Panc1 (cell line): ENCODE measurements at places on chromosomes 7 and 10. TPM values are rescaled to one million over a fixed set of nuclear protein-coding genes. Genes with fewer than 3 reads are reported as not detected.

The MALRD1 gene
- total RNA-seq = not detected

GRCh38 chr10:124075231-124075955, 18.0 kb downstream of the CHST15 start:
- no peak overlapping the region for H3K4me3 ChIP-seq
- H3K4me1 ChIP-seq = 0 out of 2 replicates have a peak, but pooled peaks cover 4% of the 10 kb centered on the region
- no peak overlapping the region for H3K27ac ChIP-seq
- DNase-seq = no peak
- H3K36me3 ChIP-seq = no peaks in the 10 kb centered on the region

- no peaks in the 10 kb centered on the region for H3K36me3 ChIP-seq
- H3K27me3 ChIP-seq = peaks cover 2% of the 10 kb centered on the region; the same call in 1 of the 2 replicates
Observed at GRCh38 chr7:7476381-7476780, 59.3 kb downstream of the COL28A1 start.

- H3K27me3 ChIP-seq = no peaks in the 10 kb centered on the region
- no peak overlapping the region for H3K4me3 ChIP-seq
- no peaks in the 10 kb centered on the region for H3K36me3 ChIP-seq
- H3K4me1 ChIP-seq = peaks cover 16% of the 10 kb centered on the region
- DNase-seq = no peak
Observed at GRCh38 chr10:79116801-79117723, 48.3 kb downstream of the ZMIZ1 start.

GRCh38 chr10:62727934-62728333, 76.6 kb upstream of the ADO start:
- no peak overlapping the region for H3K27ac ChIP-seq
- H3K36me3 ChIP-seq = no peaks in the 10 kb centered on the region
- no peak overlapping the region for H3K4me3 ChIP-seq
- peaks cover 40% of the 10 kb centered on the region for H3K27me3 ChIP-seq
- DNase-seq = no peak

DNA sequence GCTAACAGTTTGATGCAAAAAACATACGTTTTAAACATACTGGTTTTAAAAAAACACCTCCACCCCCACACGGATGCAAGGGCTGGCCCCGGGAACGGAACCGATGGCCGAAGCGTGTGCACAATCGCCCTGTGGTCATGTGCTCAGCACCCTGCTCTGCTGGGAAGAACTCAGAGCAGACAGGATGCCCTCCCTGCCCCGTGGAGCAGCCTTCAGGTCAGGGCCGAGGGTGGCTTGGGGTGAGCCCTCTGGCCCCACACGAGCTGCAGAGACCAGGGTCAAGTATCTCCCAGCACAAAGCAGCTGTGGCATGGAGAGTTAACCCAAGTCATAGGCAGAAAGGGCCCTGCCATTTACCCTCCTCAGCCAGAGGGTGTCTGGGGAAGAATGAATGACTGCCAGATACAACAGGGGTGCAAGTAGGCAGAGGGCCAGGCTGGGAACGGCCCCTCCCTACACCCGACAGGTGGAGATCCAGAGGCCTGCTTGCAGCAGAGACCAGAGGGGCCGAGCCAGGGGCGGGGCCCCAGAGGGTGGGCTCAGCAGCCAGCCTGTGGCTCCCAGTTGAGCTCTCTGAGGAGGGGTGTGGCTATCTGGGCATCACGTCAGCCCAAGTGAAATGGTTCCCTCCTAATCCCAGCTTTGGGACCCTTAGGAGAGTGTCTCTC, 56.8 kb downstream of the ZRANB1 start:
- no peaks in the 10 kb centered on the region for H3K4me1 ChIP-seq
- no peak for DNase-seq
- H3K27ac ChIP-seq = no peak overlapping the region
- H3K27me3 ChIP-seq = no peaks in the 10 kb centered on the region
- peaks cover 4% of the 10 kb centered on the region for H3K36me3 ChIP-seq
